ENCODE measurements at places on chromosomes 5 and 9.

GRCh38 chr5:179300581-179301180 lies 44.6 kb downstream of the ADAMTS2 start:
- no peak for DNase-seq

- no peak for DNase-seq
Observed at GRCh38 chr5:124721229-124721735, 25.2 kb downstream of the ZNF608 start.

- no peak for DNase-seq
Observed at GRCh38 chr5:145245354-145245753, 589.8 kb downstream of the PRELID2 start.

- DNase-seq: no peak
Observed at GRCh38 chr5:111401906-111402305, 110.4 kb downstream of the STARD4 start.

DNA sequence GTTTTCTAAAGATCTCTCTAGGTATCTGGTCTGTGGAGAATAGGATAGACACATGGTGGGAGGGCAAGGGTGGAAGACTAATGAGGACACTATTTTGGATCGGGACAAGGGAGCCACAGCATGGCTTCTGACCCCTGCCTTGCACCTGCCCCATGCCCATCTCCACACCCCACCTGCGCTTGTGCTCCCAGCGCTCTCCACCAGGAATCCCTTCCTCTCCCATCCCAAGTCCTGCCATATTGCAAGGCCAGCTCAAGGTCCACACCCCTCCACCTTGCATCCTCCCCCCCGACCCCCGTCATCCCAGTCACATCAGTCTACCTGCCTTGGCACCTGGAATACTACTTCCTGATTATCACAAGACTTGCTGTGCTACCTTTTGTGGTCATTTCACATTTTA lies 44.2 kb upstream of the RETREG1 start:
- DNase-seq: no peak

- no peak for DNase-seq
Observed at GRCh38 chr9:126303488-126303887, 23.1 kb upstream of the MVB12B start.

Data from SW480 (cell line).